ENCODE measurements at places on chromosomes 16 and 17. TPM values are rescaled to one million over a fixed set of nuclear protein-coding genes. Genes with fewer than 3 reads are reported as not detected.

FOXN1 gene
- not detected for total RNA-seq

RNPS1 gene
- 117 TPM for total RNA-seq

HBA2 gene
- 1,606 TPM for total RNA-seq

CCL1 gene
- not detected for total RNA-seq

FOXJ1 gene
- total RNA-seq = 1.6 TPM

DLX3 gene
- total RNA-seq = 0.33 TPM

KRTAP16-1 gene
- total RNA-seq = not detected

NTN1 gene
- total RNA-seq = 16.7 TPM

PPP1R1B gene
- total RNA-seq = 10.2 TPM

SEPTIN1 gene
- 0.44 TPM for total RNA-seq

KCNJ18 gene
- total RNA-seq = not detected

NGFR gene
- total RNA-seq = 47.4 TPM

CENPT gene
- 46.1 TPM for total RNA-seq

GAST gene
- not detected for total RNA-seq

SRCIN1 gene
- 14.8 TPM for total RNA-seq

ZNF205 gene
- 19.0 TPM for total RNA-seq

TPSG1 gene
- not detected for total RNA-seq
